ENCODE measurements at places on chromosomes 5 and 9. TPM values are rescaled to one million over a fixed set of nuclear protein-coding genes. Genes with fewer than 3 reads are reported as not detected.

Gene RNF208
- 1.1 TPM for total RNA-seq

Gene HEMGN
- total RNA-seq = not detected

DNA sequence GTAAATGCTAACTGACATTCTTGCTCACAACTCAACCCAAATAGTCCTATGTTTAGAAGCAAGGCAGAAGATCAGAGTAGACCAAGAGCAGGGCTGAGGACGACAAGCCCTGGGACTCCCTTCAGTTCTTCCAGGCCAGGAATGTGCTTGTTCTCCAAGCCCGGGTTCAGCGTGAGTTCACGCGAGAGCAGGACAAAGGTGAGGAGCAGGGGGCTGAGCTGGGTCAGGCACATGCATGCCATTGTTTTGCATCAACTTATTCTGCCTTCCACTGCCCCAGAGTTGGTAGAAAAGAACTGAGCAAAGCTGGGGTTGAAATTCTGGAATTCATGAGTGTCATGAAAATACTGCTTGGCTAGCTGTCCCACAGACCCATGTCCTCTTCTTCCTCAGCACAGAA is 206.5 kb downstream of the PAX5 start:
- H3K27me3 ChIP-seq = no peaks in the 10 kb centered on the region
- no peak overlapping the region for H3K4me3 ChIP-seq
- H3K27ac ChIP-seq = no peak overlapping the region
- no peak for DNase-seq
- no peaks in the 10 kb centered on the region for H3K36me3 ChIP-seq
- no peaks in the 10 kb centered on the region for H3K4me1 ChIP-seq

DNA sequence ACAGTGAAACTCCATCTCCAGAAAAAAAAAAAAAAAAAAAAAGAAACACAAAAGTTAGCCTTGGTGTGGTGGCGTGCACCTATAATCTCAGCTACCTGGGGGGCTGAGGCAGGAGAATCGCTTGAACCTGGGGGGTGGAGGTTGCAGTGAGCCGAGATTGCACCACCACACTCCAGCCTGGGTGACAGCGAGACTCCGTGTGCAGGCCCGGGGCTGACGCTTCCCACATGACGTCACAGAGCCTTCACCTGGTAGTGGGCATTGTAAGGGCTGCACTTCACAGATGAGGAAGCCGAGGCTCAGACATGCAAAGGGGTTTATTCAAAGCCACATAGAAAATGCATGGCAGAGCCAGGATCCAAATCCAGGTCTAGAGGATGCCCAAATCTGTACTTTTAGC is 114.2 kb downstream of the GAPVD1 start:
- no peak overlapping the region for H3K4me3 ChIP-seq
- H3K27me3 ChIP-seq = peaks cover 4% of the 10 kb centered on the region
- H3K27ac ChIP-seq = no peak overlapping the region
- H3K4me1 ChIP-seq = peaks cover 9% of the 10 kb centered on the region
- no peak for DNase-seq

DNA sequence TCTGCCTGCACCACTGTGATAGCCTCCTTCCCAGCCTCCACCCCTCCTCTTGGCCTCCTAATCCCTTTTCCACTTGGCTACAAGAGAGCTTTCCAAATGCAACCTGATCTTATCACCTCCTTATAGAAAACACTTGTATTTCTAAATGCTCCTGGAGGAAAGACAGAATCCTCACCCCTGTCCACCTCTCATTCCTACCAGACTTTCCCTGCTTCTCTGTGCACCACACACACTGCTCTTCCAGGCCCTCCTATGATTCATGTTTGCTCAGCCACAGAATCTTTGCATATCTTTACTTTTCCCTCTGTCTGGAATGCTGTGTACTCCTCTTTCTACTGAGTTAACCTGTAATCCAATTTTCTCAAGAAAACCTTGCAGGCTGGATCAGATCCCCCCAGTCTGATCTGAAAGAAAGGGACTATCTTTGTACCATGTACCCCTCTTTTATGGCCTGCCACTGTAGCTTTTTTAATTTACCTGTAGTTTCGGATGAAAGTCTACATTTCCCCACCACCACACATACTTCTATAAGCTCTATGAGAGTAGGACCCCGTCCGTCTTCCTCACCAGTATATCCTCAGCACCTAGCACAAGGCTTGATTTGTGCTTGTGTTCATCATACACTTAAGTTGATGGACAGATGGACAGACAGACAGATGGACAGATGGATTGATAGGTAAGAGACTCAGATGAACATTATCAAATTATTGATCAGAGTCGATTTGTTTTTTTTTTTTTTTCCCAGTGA is 95.3 kb downstream of the GALNT10 start:
- H3K27ac ChIP-seq = peak overlapping the region; percentile 77
- no peak overlapping the region for H3K4me3 ChIP-seq
- no peaks in the 10 kb centered on the region for H3K36me3 ChIP-seq
- no peak for DNase-seq
- peaks cover 43% of the 10 kb centered on the region for H3K4me1 ChIP-seq
- H3K27me3 ChIP-seq = no peaks in the 10 kb centered on the region
